T-cell (primary cell): ENCODE measurements at places on chromosomes 13 and 19.

GRCh38 chr19:737591-738093, 13.3 kb upstream of the MISP start:
- no peak overlapping the region for H3K4me3 ChIP-seq
- DNase-seq: peak; percentile 47
- H3K27ac ChIP-seq: no peak overlapping the region
- peaks cover 37% of the 10 kb centered on the region for H3K27me3 ChIP-seq
- peaks cover 17% of the 10 kb centered on the region for H3K4me1 ChIP-seq
- no peaks in the 10 kb centered on the region for H3K36me3 ChIP-seq

- no peaks in the 10 kb centered on the region for H3K4me1 ChIP-seq
- H3K27ac ChIP-seq: no peak overlapping the region
- H3K4me3 ChIP-seq: no peak overlapping the region
- no peaks in the 10 kb centered on the region for H3K36me3 ChIP-seq
- H3K27me3 ChIP-seq: no peaks in the 10 kb centered on the region
- no peak for DNase-seq
These were observed 246.7 kb downstream of the RFC3 start for GRCh38 chr13:34064456-34065205.

- no peaks in the 10 kb centered on the region for H3K36me3 ChIP-seq
- H3K4me3 ChIP-seq: no peak overlapping the region
- peaks cover 3% of the 10 kb centered on the region for H3K4me1 ChIP-seq
- DNase-seq: no peak
These were observed 132.4 kb downstream of the USP12 start for GRCh38 chr13:27039171-27039701.

DNA sequence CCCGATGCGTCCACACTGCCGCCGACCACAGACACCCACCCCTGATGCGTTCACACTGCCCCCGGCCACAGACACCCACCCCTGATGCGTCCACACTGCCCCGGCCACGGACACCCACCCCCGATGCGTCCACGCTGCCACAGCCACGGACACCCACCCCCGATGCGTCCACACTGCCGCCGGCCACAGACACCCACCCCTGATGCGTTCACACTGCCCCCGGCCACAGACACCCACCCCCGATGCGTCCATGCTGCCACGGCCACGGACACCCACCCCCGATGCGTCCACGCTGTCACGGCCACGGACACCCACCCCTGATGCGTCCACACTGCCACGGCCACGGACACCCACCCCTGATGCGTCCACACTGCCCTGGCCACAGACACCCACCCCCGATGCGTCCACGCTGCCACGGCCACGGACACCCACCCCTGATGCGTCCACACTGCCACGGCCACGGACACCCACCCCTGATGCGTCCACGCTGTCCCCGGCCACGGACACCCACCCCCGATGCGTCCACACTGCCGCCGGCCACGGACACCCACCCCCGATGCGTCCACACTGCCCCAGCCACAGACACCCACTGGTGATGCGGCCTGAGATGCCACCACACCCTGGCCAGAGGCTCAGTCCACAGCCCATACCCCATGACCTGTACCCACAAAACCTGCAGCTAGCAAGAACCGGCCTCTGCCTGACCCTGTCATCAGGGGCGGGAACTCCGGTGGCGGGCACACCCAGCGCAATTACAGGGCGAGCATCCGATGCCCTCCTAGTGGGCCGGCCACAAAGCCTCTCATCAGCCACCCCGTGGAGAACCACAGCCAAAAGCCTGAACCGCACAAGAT, 28.4 kb downstream of the RASA3 start:
- peak overlapping the region; percentile 44 for H3K27ac ChIP-seq
- no peaks in the 10 kb centered on the region for H3K27me3 ChIP-seq
- H3K4me3 ChIP-seq: no peak overlapping the region
- peaks cover 4% of the 10 kb centered on the region for H3K4me1 ChIP-seq
- no peak for DNase-seq

DNA sequence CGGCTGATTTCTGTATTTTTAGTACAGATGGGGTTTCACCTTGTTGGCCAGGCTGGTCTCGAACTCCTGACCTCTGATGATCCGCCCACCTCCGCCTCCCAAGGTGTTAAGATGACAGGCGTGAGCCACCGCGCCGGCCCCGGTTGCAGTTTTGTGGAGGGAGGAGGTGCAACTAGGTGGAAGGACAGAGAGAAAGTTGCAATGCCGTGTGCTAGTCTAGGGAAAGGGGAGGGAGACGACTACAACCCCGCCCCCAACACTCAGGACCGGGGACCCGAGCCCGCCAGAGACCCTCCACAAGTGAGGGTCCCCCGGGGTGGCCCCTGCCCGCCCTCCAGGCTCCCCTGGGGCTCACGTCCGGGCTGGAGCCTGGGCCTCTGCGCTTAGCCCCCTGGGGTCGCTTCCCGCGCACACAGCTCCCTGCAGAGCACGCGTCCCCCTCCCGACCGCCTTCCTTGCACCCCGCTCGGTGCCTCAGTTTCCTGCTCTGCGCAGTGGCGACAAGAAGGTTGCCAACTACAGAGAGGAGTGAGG, 1.2 kb upstream of the ARID3A start:
- H3K4me3 ChIP-seq: peak overlapping the region; percentile 82
- peaks cover 2% of the 10 kb centered on the region for H3K27me3 ChIP-seq
- DNase-seq: no peak

GRCh38 chr19:2050991-2051772, at the start of gene MKNK2:
TSS of gene MKNK2 (minus strand) at chr19:2051244. CDS start at chr19:2050851, 393 bp downstream.
- peak within 1 kb of the TSS; percentile 96 for H3K4me3 ChIP-seq
- peaks cover 45% of the 10 kb centered on the region for H3K4me1 ChIP-seq

GRCh38 chr13:31881495-31881882, 142.2 kb downstream of the RXFP2 start:
- no peak for DNase-seq
- H3K27me3 ChIP-seq: no peaks in the 10 kb centered on the region
- H3K4me1 ChIP-seq: peaks cover 2% of the 10 kb centered on the region
- no peaks in the 10 kb centered on the region for H3K36me3 ChIP-seq
- H3K27ac ChIP-seq: no peak overlapping the region

GRCh38 chr13:52758114-52758513, 18.5 kb upstream of the CNMD start:
- no peaks in the 10 kb centered on the region for H3K27me3 ChIP-seq
- H3K4me3 ChIP-seq: no peak overlapping the region
- H3K27ac ChIP-seq: no peak overlapping the region
- no peaks in the 10 kb centered on the region for H3K4me1 ChIP-seq
- no peaks in the 10 kb centered on the region for H3K36me3 ChIP-seq

- no peaks in the 10 kb centered on the region for H3K36me3 ChIP-seq
- no peak overlapping the region for H3K4me3 ChIP-seq
- no peak overlapping the region for H3K27ac ChIP-seq
- H3K27me3 ChIP-seq: no peaks in the 10 kb centered on the region
- DNase-seq: no peak
- no peaks in the 10 kb centered on the region for H3K4me1 ChIP-seq
These were observed 184.1 kb downstream of the PCDH17 start for GRCh38 chr13:57815600-57815999.

GRCh38 chr13:85799097-85799582, at the start of gene SLITRK6:
TSS of gene SLITRK6 (minus strand) at chr13:85799419. CDS start at chr13:85796508, 2,911 bp downstream.
- no peaks in the 10 kb centered on the region for H3K4me1 ChIP-seq
- no peaks in the 10 kb centered on the region for H3K36me3 ChIP-seq
- H3K27me3 ChIP-seq: no peaks in the 10 kb centered on the region
- no peak within 1 kb of the TSS for H3K4me3 ChIP-seq

DNA sequence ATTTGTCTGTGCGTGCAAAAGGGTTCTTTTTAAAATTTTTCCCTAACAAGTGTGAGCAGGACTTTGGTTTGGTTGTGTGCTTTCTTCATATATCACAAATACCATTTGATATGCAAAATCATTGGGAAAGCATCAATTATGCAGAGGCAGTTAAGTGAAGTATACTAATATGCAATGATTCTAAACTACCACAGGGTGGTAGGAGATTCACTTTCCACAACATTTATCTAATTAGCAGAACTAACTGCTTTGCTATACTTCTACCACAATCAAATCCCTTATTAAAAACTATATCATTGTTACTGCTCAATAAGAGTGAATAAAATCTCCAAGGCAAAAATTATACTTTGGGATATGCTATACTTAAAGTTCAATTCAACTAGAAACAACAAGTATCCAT, 2738.9 kb upstream of the PCDH20 start:
- H3K4me3 ChIP-seq: no peak overlapping the region
- H3K36me3 ChIP-seq: no peaks in the 10 kb centered on the region
- no peaks in the 10 kb centered on the region for H3K27me3 ChIP-seq
- no peak overlapping the region for H3K27ac ChIP-seq

GRCh38 chr13:75544681-75545330, 4.8 kb upstream of the UCHL3 start:
- H3K4me1 ChIP-seq: no peaks in the 10 kb centered on the region
- H3K4me3 ChIP-seq: no peak overlapping the region
- no peaks in the 10 kb centered on the region for H3K36me3 ChIP-seq
- DNase-seq: no peak
- H3K27me3 ChIP-seq: no peaks in the 10 kb centered on the region

DNA sequence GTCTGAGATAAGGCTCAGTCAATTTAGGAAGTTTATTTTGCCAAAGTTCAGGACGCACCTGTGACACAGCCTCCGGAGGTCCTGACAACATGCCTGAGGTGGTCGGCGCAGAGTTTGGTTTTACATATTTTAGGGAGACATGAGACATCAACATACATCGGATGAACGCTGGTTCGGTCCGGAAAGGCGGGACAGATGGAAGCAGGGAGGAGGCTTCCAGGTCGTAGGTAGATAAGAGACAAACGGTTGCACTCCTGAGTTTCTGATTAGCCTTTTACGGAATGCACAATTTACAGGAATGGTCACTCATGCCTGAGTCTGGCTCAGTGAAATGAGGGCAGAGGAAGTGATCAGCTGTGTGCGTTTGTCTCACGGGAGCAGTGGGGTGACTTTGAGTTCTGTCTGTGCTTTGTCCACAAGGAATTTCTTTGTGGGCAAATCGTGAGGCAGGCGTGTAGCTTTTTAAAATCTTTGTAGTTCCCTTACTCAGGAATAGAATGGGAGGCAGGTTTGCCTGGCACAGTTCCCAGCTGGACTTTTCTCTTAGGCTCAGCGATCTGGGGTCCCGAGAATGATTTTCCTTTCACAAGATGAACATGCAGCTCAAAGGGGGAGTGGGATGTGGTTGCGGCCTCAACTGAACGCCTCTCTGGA, 36.2 kb downstream of the C13orf46 start:
- peaks cover 2% of the 10 kb centered on the region for H3K36me3 ChIP-seq
- H3K4me3 ChIP-seq: no peak overlapping the region
- no peaks in the 10 kb centered on the region for H3K4me1 ChIP-seq
- no peaks in the 10 kb centered on the region for H3K27me3 ChIP-seq

DNA sequence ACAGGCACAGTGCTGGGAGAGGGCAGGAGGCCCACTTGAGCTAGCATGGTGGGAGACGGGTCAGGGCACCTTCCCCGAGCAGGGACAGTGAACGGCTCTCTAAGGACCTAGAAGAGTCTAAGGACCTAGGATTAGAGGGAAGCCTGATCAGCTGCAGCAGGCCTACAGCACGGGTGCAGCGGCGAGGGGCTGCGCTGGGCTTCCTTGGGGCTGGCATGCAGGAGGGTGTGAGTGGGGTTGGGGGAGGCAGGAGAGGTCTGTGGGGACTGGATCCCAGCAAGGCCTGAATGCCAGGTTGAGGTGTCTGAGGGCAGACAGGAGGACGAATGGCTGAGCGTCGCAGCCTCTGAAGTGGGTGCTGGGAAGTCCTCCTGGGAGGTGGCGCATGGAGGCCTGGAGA, 3.6 kb downstream of the SCAF1 start:
- DNase-seq: no peak
- no peak overlapping the region for H3K4me3 ChIP-seq
- no peaks in the 10 kb centered on the region for H3K27me3 ChIP-seq

- H3K4me3 ChIP-seq: peak overlapping the region; percentile 97
- no peak for DNase-seq
- H3K27me3 ChIP-seq: no peaks in the 10 kb centered on the region
- peaks cover 19% of the 10 kb centered on the region for H3K4me1 ChIP-seq
- H3K27ac ChIP-seq: peak overlapping the region; percentile 92
These were observed 2.0 kb downstream of the DAZAP1 start for GRCh38 chr19:1409204-1410005.

DNA sequence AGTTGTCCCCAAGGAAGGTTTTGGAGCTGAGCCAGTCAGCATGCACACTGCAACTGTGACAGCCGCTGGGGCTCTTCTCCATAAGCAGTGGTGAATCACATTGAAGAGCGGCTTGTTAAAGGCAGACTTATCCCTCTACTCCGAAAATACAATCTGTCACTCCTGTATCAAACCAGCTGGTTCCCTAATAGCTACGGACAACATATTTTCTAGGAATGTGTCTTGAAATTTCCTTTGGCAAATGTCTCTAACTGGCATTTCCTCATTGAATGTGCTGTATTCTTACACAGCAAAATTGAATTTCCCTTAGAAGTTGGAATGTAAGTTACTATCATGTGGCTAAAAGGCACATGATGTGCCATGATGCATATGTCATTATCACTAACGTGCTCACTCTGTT, 104.0 kb upstream of the GPR12 start:
- no peaks in the 10 kb centered on the region for H3K36me3 ChIP-seq
- H3K27me3 ChIP-seq: no peaks in the 10 kb centered on the region
- no peaks in the 10 kb centered on the region for H3K4me1 ChIP-seq
- no peak overlapping the region for H3K27ac ChIP-seq
- no peak for DNase-seq

GRCh38 chr19:42199440-42200115, 17.9 kb downstream of the DEDD2 start:
- peaks cover 95% of the 10 kb centered on the region for H3K4me1 ChIP-seq
- H3K36me3 ChIP-seq: peaks cover 3% of the 10 kb centered on the region
